ENCODE measurements at places on chromosomes 2 and 18.

GRCh38 chr2:27133195-27133875 is 1.1 kb downstream of the PREB start:
- DNase-seq, result no peak

GRCh38 chr2:239378918-239379640 is 21.7 kb downstream of the HDAC4 start:
- DNase-seq, result no peak

DNA sequence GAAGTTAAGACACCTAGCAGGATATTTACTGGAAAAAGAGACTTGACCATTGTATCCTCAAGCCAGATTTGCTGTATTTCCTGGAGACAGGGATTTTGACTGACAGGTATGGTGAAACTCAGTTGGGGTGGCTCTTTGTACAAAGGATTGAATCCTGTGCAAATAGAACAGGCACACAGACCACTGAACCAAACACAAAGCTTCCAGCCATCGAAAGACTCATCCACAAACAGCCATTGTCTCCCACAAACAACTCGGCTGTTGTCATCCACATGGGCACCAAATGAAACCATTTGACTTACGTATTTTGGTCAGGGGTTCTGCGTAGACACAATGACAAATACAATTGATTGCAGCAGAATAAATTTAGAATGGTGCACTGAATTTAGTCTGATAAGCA is 15.9 kb downstream of the RNF152 start:
- no peak for DNase-seq

- DNase-seq, result no peak
Observed at GRCh38 chr2:62175728-62176127, 20.2 kb upstream of the B3GNT2 start.

GRCh38 chr2:9474361-9475057 is at the start of gene IAH1:
Gene IAH1, plus strand, starts transcription at chr2:9474551. Its CDS starts 16 bp downstream, at chr2:9474567.
- DNase-seq, result peak; percentile 15

DNA sequence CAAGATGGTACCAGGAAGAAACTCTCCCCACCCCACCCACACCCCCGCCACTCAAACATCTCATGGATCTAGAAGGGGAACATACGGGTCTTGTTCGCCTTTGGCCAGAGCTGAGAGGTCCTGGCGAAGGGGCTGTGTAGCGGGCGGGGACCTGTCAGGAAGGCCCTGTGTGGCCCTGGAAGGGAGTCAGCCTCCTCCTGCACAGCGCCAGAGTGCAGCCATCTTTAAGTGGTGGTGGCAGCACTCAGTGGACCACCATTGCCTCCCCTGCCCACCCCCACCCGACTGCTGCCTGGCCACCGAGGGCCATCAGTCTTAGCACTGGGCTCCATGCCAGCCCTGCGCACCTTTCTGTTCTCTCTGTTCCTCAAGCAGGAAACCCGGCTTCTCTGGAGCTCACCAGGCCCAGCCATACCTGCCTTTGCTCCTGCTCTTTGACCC is 11.6 kb upstream of the FAHD2A start:
- no peak for DNase-seq

DNA sequence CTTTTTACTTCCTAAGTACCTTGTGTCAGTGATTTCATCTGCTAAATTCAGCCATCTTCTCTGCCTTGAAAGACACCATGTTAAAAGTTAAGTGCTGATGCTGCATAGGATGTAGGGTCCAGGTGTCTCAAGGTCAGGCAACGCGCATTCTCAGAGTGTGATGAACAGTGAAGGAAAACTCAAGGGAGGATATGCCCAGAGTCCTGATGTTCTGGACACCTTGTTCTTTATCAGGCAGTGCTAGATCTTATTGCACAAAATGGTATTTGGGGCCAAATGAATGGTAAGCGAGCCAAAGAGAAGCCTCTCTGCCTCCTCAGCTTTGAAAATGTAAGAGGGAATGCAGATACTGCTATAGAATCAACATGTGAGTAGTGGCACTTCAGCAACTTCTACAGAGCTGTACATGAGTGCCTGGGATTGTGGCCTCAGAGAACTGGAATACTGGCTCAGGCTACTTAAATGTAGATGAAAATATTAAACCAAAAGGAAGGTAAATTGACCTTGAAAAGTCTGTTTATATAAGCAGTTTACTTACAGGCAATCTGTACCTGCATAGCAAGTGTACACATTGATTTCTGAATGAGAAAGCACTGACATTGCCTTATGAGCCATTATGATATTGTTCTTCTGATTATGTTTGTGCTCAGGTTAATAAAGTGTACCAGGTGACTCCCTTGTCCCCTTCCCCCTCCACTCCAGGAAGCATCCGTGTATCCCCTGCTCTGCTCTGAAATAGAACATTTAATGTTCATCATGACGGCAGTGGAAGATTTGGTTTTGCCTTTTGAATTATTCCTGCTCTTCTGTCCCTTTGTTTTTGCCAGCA is 86.7 kb upstream of the RANBP2 start:
- no peak for DNase-seq

GRCh38 chr2:16250466-16250865 is 310.1 kb downstream of the MYCN start:
- no peak for DNase-seq

- no peak for DNase-seq
Observed at GRCh38 chr18:48216639-48217257, 192.4 kb downstream of the ZBTB7C start.

GRCh38 chr2:27282892-27283291 is 663 bp downstream of the TRIM54 start:
- no peak for DNase-seq

DNA sequence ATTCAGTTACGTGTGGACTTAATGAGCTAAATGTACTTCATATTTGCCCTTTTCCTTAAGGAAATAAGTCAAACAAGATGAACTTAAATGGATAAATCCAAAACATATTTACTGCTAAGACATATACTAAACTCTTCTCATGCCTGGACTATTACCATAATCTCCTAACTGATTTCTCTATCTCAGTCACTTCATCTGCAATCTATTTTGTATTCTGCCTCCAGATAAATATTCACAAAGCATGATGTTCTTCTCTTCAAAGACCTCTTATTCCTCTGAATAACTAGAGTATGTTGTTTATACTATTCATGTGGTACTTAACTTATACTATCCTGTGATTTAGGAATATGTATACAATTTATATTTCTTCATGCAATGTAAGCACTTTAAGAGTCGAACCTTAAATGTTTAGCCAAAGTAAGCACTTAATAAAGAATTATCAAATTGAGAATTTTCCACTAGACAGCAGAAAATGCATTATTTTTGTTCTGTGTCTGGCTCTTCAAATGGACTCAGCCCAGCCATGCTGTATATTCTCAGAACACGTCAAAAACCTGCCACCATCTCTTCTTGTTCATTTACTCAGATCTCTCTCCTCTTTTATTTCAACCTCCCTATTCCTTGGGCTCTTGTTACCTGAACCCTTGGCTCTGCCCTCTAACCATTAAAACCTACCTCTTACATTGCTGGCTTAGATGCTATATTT is 79.9 kb upstream of the ARHGAP28 start:
- no peak for DNase-seq

DNA sequence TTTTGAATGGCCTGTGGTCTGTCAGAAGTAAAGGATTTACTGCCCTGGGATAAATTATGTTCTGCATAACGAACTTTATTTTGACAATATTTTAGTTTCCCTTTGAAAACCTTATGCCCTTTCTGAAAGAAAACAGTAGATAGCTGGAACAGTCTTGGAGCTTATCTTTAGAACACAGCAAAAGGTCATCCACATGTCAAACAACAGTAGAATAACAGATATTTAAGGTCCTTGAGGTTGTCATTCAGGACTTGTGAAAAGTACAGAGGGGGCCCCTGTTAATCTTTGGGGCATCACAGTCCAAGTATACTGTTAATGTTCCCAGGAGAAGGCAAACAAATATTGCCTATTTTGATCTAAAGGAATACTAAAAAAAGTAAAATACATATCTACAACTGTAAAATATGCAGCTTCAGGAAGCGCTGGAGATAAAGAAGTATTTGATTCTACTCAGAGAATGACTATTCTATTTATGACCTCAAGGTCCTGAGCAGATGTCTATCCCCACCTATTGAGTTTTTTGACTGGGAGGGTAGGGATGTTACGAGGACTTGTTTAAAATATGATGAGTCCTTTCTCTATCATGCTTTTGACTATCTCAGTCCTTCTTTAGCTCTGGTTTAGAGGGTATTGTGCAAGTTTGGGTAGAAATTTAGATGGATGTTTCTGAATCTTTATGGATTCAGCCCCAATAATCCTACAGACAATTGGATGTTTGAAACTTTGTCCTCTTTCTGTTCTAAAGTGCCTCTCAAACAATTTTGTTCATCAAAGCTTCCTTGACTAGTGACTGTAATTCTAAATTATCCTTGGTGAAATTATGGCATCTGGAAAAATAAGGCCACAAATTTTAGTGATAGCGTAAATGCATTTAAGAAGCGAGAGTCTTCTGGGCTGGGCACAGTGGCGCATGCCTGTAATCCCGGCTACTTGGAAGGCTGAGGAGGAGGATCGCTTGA is 25.1 kb upstream of the TMEM214 start:
- no peak for DNase-seq

DNA sequence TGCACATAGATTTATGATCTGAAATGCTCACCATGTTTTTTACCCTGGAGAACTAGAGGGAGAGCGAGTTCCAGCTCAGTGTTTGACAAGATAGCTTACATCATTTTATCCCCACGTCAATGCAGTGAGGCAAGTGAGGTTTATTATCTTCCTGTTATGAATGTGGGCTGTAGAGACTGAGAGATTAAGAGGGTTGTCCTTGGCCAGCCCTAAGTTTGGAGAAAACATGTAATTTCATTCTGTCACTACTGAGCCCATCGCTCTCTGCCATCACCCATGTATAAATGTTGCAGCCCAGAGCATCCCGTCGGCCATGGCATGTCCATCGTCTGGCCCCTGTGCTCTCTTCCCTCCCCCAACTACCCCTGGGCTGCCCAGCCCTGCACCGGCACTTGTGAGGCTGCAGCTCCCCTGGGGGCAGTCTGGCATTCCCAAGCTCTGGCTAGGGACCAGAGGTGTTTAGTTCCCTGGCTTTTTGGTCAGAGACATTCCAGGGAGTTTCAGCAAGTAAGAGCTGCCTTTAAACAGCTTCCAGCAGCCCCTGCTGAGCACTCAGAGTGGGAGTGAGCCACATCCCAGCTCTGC is 136.7 kb downstream of the ANTXR1 start:
- DNase-seq, result no peak

- no peak for DNase-seq
Observed at GRCh38 chr2:100743741-100744140, 76.2 kb upstream of the NPAS2 start.

GRCh38 chr2:30184035-30184434 is 37.2 kb downstream of the YPEL5 start:
- DNase-seq, result no peak

GRCh38 chr2:70965506-70965905 is 12.9 kb upstream of the ANKRD53 start:
- no peak for DNase-seq

GRCh38 chr2:47309952-47310800 is 92.8 kb upstream of the MSH2 start:
- DNase-seq, result no peak

DNA sequence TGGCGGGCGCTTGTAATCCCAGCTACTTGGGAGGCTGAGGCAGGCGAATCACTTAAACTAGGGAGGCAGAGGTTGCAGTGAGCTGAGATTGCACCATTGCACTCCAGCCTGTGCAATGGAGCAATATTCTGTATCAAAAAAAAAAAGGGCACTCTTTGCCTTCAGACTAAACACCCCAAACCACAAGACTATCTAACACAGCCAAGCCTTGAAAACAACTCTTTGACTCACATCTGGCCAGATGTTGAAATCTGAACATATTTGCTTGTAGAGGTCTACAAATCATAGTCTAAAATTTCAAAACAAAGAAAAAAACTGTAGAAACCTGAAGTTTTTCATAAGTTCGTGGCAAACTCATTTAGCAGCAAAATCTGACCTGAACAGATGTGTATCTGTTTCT is 94.9 kb downstream of the FAM161A start:
- peak; percentile 78 for DNase-seq

GRCh38 chr2:6384341-6384740 is 481.4 kb downstream of the CMPK2 start:
- DNase-seq, result no peak

DNA sequence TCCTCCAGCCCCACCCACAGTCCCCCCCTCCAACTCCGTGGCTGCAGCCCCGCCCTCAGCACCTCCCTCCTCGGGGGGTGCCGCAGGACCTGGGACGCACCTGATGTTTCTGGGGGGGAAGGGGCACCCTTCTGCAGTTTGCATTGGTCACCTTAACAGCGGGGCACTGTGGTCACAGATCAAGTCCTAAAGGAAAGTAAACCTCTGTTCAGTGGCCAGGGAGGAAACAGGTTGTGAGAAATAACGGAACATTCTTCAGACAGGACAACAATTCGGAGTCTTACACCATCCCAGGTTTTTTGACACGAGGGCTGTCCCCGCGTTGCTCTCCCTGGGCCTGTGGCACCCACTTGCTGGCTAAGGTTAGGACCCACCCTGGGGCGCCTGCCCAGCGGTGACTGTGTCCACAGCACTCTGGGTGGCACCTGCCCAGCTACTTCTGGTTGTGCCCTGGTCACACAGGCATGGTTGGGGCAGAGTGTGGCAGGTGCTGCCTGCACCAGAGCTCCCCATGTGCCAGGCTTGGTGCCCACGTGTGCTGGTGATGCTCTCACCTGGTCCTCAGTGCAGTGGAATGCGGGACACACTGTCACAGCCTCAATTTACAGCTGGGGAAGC is 93.5 kb upstream of the OTOS start:
- DNase-seq, result no peak

DNA sequence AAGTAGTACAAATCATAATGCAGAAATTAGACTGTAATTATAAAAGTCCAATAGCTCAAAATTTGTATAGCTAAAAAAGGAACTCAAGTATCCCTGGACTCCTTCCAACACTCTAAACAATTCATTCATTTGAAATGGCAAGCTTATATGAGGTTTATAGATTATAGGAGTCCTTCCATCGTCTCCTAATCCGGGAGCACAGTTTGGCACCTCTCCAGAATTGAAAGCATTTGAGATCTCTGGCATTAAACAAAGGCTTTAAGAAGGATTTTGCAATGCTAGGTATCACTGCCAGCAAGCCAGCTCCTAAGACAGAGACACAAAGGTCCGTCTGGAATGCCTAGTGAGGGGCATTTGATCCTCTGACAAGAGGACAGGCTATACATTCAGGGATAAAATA is 90.9 kb downstream of the ACVR1 start:
- DNase-seq, result no peak

GRCh38 chr18:31973929-31974546 is 31.1 kb upstream of the TRAPPC8 start:
- no peak for DNase-seq

DNA sequence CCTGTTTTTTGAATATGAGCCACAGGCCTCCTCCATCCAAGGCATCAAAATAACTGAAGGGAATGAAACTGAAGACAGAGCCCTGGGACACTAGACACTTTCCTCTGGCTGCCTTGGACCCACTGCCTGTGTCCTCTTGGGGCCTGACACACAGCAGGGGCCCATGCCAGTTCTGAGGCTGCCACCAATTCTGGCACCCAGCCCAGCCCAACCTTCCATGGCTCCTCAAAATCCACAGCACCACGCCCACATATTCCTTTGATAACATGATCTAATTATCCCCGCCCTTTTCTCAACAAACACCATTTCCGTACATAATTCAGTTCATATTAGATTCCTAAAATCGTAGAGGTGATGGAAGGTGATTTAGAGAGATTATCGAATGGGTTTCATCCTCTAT is 64.2 kb downstream of the EMX1 start:
- no peak for DNase-seq

- DNase-seq, result no peak
Observed at GRCh38 chr2:200155652-200156051, 150.8 kb upstream of the SPATS2L start.

All from HS-5 (cell line).